Peyer's patch (tissue), 4 donors: ENCODE measurements at places on chromosomes 6 and 20. TPM values are rescaled to one million over a fixed set of nuclear protein-coding genes. Genes with fewer than 3 reads are reported as not detected.

GRCh38 chr20:8020314-8021079 is 936 bp upstream of the TMX4 start:
- DNase-seq = no peak

DNA sequence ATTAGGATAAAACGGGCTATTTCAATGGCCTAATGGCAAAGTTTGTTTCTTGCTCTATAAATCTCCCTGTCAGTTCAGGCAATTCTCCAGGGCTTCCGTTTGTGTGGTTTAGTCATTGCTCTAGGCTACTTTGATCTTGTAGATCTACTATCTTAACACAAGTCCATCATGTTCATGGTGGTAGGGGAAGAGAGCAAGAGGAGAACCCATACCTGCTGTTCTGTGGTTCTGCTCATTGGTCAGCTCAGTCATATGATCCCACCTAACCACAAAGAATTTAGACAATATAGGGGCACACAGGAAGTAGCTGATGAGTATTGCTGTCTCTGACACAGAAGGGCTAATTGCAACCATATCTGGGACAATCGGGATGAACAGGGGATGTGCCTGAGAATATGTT is 4.9 kb upstream of the DEK start:
- DNase-seq = no peak

The AK9 gene
- total RNA-seq = 8.1 TPM

The PREX1 gene
- total RNA-seq = 20.1 TPM

The CDSN gene
- total RNA-seq = not detected

GRCh38 chr20:61627791-61628415 is 375.8 kb downstream of the CDH4 start:
- DNase-seq = no peak

DNA sequence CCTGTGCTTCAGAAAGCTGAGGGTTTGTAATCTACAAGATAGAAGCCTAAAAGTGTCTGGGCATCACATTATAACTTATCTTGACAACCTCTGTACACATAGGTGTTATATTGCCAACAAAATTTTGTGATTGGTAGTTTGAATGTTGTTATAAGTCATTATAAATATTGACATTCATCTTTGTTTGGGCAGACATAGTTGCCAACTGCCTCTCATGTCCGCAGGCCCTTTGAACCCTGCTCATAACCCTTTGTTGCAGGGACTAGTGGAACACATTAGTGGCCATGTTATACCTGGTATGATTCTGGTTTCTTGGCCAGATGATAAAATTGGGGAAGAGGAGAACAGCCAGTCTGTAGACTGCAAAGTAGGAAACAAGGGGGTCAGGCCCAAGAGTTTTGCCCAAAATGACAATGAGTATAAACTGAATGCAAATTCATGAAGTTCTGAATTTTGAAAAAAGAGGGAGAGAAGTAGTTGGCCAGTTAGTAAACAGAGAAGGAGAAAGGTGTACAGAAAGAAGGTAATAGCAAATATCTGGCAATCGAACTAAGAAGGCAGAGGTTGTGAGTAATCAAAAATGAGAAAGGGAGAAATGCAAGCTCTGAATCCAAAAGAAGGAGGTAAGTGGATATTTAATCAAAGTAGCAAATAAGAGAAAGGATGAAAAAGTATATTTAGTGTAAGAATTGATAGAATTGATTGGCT is 21.6 kb upstream of the LMBRD1 start:
- DNase-seq = no peak

The BPIFB4 gene
- total RNA-seq = not detected

The HS3ST5 gene
- total RNA-seq = not detected

GRCh38 chr6:167324111-167324510 is 775 bp upstream of the TTLL2 start:
- no peak for DNase-seq

GRCh38 chr6:132298344-132298949 is 102.8 kb downstream of the MOXD1 start:
- peak; percentile 56 for DNase-seq

DNA sequence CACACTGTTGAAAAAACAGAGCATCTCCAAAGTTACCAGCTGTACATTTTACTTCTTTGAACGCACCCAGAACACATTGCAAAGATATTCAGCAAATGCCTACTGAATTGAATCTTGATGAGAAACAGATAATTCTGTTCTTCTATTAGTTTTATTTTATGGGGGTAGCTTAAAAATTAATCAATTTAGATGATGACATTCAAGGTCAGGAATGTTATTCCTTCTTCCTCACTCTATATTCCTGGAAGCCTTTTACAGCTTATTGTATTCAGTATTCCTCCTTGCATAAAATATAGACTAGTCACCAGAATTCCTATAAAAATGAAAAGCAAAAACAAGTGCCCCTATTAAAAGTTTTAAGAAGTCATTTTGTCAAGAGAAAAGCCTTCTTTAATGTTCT is 21.4 kb upstream of the GMDS start:
- DNase-seq = no peak

The MYB gene
- total RNA-seq = 10.0 TPM

DNA sequence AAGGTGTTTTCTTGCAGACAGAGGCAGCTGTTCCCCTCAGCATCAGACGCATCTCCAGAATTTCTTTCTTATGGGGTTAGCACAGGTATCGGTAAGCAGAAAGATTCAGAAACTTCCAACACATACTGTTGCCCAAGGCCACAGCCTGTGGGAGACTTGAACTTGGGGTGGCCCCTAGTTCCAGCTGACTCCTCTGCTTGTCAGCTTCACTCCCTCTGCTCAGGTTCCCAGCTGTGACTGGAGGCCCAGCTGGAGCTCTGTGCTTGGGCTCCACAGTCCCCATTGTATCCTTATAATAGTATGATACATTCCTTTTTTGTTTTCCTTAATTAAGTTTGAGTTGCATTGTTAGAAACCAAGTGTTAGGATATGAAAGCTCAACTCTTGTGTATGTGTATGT is 26.2 kb upstream of the BTN3A2 start:
- no peak for DNase-seq

The ERVFRD-1 gene
- total RNA-seq = not detected

The CST7 gene
- total RNA-seq = 4.2 TPM

DNA sequence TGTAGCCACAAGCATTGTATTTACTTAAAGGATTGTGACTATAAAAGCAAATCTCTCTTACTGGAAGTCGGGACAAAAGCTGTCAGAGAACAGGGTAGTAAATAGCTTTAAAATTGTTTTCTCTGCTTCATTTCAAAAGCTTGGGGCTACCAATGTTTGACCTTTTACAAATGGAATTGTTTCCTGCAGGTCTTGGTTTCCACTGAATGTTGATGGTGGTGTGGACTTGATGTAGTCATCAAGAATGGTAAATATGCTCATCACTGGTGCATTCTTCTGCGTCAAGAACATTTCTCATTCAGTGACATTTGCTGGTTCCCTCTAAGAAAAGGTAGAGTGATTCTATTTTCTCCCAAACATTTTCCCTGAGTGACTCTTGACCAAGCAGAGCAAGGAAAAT is 435.4 kb upstream of the KHDRBS2 start:
- DNase-seq = no peak

- DNase-seq = no peak
Measured at GRCh38 chr6:71280701-71281100, 7.9 kb upstream of the OGFRL1 start.

DNA sequence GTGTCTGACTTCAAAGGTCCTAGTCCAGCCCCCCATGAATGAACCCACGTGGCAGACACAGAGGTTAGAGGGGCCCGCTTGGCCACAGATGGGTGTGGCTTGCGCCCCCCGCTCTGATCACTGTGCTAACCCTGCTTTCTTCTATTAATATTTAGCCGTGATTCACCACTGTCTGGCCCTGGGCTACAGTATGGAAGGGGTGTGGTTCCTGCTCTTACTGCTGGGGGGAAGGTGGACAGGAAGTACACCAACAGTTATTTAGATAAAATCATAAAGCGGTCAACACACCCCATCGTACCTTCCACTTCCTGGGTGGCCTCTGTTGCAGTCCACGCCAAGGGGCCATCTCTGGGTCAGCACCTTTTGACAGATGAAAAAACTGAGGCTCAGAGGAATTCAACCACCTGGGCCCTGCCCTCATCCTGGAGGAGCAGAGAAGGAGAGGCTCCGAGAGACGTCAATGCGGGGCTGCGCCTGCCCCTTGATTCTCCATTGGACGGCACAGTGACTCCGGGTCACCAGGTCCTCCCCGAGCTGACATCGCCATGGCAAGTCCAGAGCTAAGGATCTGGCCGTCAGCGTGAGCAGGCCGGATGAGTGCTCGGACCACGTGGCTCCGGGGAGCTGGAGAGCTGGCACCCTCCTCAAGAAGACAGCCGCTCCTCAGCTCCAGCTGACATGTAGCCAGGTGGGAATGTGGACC is 206.3 kb downstream of the PREX1 start:
- no peak for DNase-seq

DNA sequence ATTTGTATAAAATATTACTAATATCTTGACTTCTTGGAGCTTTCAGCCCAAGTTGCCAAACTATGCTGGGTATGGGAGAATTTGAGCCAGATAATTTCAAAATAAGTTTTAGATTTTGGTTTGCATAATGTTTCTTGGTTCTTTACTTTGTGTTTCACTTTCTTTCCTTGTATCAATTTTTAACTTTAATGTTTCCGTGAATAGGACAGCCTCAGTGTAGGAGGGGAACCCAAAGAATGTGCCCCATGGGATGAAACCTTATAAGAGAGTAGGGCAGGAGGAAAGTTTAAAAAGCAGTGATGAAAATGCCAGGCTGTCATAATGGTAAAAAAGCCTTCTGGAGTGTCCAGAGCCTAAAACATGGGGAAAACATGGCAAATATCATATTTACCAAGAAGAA is 252.4 kb upstream of the IRAK1BP1 start:
- no peak for DNase-seq

The ENPP1 gene
- total RNA-seq = 8.6 TPM

The PSORS1C2 gene
- total RNA-seq = not detected

DNA sequence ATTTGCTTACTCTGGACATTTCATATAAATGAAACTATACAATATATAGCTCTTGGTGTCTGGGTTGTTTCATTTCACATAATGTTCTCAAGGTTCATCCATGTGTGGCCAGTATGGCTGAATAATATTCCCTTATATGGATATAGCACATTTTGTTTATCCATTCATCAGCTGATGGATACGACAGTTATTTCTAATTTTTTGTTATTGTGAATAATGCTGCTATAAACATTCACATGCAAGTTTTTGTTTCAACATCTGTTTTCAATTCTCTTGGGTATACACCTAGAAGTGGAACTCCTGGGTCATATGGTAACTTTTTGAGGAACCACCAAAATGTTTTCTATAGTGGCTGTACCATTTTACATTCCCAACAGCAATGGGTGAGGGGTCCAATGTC is 101.1 kb downstream of the CDK19 start:
- DNase-seq = no peak

The ULBP1 gene
- not detected for total RNA-seq

The ZNF76 gene
- 182 TPM for total RNA-seq

DNA sequence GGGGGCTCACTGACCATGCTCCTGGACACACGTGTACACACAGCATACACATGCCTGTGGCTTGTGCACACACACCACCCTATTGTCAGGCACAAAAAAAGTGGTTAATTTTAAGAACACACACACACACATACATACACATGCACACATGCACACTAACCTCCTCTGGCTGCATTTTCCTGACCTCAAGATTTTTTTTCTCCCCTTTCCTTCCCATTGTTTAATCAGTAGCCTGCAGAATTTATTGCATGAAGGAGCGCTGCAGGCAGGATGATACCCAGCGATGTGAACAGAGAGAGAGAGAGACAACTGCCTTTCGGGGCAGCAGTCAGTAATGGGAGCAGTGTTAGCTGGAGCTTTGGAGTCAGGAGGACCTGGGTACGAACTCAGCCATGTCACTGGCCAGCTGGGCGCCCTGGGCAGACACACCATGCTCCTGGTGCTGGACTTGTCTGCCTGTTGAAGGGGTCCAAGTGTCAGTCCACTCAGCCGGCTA is 990 bp upstream of the TRAF3IP2 start:
- DNase-seq = no peak
